BJ (cell line): ENCODE measurements at places on chromosomes 2 and 18.

- DNase-seq = no peak
Observed at GRCh38 chr2:26588576-26588975, 52.6 kb downstream of the CIB4 start.

- no peak for DNase-seq
Observed at GRCh38 chr2:178188466-178188865, 5.8 kb upstream of the OSBPL6 start.

DNA sequence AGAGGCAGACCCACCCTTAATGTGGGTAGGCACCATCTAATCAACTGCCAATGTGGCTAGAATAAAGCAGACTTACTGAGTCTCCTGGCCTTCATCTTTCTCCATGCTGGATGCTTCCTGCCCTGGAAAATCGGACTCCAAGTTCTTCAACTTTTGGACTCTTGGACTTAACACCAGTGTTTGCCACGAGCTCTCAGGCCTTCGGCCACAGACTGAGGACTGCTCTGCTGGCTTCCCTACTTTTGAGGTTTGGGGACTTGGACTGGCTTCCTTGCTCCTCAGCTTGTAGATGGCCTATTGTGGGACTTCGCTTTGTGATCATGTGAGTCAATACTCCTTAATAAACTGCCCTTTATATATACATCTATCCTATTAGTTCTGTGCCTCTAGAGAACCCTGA is 21.9 kb downstream of the ST8SIA5 start:
- no peak for DNase-seq

DNA sequence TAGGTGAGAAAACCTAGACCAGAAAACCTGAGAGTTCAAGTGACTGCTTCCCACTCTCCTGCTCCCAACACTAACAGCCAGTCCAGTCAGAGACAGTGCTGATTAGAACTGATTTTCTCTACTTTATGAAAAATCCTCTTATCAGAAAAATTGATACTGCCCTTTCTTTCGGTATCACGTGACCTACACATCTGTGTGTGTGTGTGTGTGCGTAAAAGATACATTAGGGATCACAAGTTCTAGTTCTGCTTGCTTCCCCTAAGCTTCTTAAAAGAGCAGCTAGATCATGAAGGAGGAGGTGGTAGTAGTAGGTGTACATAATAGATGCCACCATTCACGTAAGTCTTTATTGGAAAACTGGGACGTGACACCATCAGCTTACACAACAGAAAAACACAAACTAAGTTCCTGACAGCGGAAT is 1.5 kb downstream of the ARL5A start:
- DNase-seq = no peak

GRCh38 chr2:31651267-31651666 is 70.5 kb upstream of the SRD5A2 start:
- DNase-seq = no peak

DNA sequence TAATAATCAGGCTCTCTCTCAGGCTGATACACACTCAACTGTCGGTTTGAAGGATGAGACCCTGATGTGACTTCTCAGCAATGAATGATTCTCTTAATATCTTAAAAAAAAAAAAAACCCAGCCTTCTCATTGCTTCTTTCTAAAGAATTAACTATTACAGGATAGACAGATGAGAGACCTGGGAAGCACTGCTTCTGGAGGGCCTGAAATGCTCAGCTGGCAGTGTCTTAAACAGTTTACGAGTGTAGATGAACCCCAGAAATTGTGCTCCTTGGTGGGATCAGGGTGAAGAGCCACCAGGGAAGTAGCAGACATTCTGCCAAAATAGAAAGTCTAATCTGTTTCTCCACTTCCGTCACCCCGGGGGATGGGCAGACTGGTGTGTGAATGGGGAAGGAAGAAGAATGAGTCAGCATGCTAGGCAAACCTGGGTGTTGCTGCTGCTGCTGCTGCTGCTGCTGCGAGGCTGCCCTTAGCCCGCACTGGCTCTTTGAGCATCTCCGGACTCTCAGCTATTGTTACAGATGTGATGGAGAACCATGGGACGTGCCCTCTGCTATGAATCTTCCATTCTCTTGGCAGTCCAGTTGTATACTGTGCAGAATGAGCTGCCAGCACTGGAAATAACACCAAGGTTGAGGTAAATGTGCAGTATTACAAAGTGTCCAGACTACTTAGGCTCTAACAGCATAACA is 158.4 kb downstream of the SETBP1 start:
- no peak for DNase-seq

DNA sequence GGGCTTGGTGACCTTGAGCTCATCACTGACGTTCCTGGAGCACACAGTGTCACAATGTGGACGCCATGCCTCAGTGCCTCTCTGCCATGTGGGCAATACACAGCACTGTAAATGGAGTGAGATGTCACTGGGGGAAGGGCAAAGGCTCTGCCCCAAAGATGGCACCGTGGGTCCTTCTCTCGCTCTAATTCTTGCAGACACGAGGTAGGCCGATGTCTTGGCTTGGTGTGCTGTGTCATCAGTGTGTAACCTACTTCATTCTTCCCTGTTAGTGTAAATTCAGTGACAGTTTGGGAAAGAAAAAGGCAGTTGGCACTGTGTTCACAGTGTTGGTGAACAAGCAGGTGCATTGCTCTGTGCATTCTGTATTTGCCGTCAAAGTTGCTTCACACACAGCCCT is 309.3 kb upstream of the MYT1L start:
- DNase-seq = no peak

DNA sequence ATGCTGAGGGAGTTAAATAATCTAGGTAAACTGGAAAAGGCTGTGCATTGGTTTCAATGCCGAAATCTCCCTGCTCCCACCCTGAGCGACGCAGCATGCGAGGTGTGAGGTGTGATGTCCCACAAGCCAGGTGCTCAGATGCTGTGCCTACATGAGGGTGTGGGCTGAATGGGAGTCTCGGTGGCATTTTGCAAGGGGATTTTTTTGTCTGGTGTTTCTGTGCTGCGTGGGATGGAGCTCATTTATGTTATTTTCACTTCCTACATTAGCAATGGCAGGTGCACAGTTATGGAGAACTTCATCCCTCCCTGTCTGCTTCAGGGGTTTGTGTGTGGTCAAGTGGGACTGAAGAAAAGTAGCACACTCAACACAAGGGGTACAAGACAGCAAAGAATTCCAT is 110.2 kb upstream of the CCDC68 start:
- DNase-seq = no peak

DNA sequence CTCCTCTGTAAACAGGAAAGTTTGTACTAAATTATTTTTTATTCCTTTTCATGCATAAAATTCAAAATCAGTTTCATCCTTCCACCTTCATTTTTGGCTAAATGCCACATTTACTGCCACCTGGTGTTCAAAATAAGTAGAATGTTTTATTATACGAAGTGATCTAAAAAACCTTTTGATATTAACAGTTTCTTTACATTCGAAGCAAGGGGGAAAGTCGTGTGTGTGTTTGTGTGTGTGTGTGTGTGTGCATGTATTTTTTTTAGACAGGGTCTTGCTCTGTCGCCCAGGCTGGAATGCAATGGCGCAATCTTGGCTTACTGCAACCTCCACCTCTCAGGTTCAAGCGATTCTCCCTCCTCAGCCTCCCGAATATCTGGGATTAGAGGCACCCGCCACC is 9.0 kb upstream of the SCN9A start:
- DNase-seq = no peak

GRCh38 chr2:171524018-171524401 is 1.7 kb downstream of the CYBRD1 start:
- no peak for DNase-seq

DNA sequence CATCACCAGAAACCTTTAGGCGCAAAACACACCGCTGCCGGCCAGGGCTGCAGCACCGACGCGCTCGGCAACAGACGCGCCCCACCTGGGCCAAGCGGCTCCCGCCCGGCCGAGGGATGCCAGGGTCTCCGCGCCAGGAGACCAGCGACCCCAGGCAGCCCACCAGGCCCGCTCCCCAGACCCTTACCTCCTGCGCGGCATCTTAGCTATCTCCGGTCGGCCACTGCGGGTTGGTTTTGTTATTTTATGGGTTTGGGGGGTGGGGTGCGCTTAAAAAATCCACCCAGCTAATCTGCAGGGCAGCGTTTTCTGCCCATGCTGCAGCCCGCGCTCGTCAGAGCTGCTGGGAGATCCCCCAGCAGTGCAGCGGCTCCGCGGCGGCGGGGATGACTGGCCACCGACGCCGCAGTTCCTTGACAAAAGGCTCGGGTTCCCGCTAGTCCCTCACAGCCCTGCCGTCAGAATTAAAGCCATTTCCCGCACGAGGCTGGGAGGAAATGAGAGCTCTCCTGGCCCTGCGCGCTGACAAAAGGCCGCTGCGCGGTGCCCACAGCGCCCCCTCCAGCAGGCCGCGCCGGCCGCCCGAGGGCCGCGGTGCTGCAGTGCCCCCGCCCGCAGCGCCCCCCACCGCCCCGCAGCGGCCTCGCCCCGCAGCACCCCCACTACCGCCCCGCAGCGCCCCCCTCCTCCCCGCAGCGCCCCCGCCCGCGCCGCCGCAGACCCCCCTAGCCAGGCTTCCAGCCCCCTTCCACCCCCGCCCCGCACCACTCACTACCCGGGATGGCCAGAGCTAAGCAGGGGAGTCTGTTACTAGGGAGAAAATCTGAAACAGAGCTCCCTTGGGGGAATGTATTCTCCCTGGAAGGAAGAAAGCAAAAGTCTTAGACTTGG is at the start of gene ADD2:
TSS of gene ADD2 (minus strand) at position 502 of the 891 bp plus-strand sequence. CDS start 61,792 bp downstream, outside the sequence.
- DNase-seq = no peak

GRCh38 chr2:227460070-227460485 is 11.9 kb upstream of the AGFG1 start:
- no peak for DNase-seq

- no peak for DNase-seq
Observed at GRCh38 chr18:46587600-46587999, 69.4 kb downstream of the LOXHD1 start.

GRCh38 chr18:56107821-56108477 is 520.0 kb upstream of the TCF4 start:
- DNase-seq = no peak

- no peak for DNase-seq
Observed at GRCh38 chr2:37332560-37332959, 7.9 kb upstream of the PRKD3 start.

GRCh38 chr2:17107871-17108270 is 410.4 kb downstream of the RAD51AP2 start:
- DNase-seq = no peak

DNA sequence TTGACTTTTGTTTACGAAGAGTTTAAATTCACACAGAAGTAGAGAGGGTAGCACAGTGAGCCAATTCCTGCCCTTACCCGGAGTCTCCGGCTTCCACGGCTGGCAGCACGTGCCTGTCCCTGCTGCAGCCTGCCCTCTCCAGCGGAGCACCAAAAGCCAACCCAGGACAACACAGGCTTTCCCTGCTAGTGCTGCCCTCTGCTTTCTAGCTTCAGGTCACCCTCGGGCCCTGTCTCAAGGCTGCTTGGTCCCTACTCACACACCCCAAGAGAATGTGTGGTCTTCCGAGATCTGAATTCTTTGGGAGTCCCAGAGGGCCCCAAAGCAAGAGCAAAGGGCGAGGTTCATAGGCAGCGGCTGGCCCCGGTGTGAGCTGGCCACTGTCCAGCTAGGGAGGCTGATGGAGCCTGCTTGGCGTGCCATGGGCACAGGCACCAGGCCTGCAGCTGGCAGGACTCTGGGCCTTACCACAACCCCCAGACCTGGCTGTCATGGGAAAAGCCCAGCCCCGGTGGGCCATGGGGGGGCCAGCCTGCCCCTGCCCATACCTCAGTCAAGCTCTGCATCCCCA is 7.0 kb upstream of the HS6ST1 start:
- DNase-seq = no peak

DNA sequence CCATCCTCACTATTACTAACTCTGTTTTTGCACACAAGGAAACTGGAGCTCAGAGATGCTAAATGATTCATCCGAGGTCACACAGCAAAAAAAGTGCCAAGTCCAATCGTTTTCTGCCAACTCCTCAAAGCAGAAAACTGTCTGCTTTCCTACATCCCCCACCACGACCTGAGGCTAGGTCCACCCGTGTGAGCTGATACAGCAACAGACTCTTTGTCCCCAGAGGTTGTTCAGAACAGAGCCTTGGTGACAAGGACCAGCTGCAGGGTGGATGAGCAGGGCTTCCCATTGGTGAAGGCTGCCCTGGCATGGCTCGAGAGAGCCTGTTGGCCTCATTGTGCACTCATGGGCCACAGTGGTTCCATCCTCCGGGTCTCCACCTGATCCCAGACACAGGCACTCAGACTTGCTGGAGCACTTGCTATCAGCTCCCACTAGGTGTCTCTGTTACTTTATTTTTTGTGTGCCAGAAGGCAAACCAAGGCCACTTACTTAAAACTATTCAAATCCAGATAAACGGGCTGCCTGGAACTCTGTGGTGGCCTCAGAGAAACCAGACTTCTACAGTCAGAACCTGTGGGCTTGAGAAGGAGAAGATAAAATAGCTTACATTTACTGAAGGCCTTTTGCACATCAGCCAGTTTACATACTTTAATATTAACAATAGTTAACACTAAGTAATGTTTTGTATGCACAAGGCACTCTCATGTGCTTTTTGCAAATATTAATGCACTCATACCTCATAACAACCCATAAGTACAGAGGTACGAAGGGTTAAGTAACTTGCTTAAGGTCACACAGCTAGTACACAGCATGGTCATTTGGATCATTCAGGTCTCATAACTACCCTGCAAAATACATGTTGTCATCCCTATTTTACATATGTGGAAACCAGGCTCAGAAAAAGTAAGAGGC is 62.9 kb upstream of the CTIF start:
- no peak for DNase-seq

DNA sequence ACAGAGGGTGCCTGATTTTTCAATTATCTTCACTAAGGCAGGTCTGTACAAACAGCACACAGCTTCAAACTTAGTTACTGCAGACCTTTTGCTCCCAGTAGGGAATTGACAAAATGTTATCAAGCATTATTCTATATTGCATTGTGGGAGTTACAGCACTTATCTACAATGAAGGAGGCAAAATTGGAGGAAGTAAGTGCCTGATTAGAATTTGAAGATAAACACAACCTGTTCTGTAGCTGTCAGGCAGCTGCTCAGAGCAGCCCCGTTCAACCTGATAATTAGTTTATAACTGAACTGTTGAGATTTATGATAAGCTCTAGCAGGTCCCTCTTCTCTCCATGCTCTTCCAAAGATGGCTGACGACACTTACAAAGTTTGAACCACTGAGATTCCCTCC is 364.4 kb upstream of the CYRIA start:
- no peak for DNase-seq
